ENCODE measurements at places on chromosomes 2 and 18. TPM values are rescaled to one million over a fixed set of nuclear protein-coding genes. Genes with fewer than 3 reads are reported as not detected.
A peak's percentile ranks its signal among the peaks of the same experiment; 100 is the strongest.

GRCh38 chr2:208195531-208195930 lies 5.7 kb upstream of the C2orf80 start:
- no peak for DNase-seq

GRCh38 chr2:8573234-8573941 lies 108.5 kb upstream of the ID2 start:
- no peak for DNase-seq

DNA sequence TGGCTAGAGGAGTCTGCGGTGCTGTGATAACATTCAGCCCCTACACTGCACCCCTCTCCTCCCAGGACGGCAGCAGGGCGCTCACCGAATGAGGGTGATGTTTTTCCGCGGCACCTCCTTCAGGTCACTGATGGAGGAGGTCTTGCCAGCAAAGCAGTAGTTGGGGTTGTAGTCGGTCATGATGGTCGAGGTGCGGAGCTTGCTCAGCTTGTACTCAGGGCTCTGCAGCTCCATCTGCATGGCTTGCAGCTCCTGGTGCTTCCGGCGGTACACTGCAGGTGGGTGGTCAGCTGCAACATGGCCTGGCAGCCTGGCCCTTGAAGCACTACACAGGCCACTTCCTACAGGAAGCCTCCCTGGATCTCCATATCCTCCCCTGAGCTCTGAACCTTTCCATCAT lies 108.0 kb downstream of the CLIP4 start:
- no peak for DNase-seq

GRCh38 chr2:199966405-199966804 lies 11.0 kb downstream of the MAIP1 start:
- no peak for DNase-seq

DNA sequence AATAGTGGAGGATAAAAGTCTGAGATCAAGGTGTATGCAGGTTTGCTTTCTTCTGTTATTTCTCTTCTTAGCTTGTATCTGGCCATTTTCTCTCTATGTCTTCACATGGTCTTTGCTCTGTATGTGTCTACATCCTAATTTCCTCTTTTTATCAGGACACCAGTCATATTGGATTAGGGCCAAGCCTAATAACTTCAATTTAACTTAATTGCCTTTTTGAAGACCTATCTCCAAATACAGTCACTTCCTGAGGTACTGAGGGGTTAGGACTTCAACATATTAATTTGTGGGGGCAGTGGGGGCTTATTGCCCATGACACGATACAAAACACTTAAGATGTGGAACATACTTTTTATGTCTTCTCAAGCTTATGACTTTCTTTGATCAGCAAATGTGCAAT lies 632.9 kb upstream of the CELF4 start:
- no peak for DNase-seq

DNA sequence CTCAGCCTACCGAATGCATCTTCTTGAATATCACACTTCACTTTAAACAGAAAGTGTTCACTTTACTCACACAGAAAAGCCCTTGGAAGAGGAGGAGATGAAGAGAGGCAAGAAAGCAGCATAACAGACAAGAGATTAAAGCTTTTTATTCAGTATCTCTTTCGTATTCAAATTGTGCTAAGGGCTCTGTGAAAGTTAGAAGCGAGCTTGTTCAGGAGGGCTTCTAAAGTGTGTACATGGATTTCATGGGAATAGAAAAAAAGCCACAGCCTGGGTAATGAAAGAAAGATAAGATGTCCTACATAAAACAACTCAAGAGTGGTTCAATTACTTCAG lies 531.9 kb downstream of the TMEM182 start:
- DNase-seq: no peak

DNA sequence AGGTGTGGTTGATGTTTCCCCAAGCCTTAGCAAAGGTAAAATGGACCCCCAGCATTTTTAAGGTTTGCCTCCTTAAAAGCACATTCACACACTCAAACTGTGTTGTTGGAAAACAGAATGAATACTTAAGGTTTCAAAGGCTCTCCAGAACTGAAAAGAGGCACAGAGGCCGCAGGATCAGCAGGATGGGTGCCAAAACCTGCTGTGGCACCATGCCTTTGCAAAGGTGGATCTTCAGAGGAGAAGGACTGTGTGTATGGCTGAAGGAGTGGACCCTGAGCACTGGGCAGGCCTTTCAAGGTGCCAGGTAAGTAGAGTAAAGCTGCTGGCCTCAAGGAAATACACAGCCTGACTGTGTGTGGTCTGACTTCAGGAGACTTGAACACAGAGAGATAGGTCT lies 127.3 kb downstream of the XRCC5 start:
- DNase-seq: no peak

GRCh38 chr2:235170536-235171521 lies 219.0 kb downstream of the SH3BP4 start:
- peak; percentile 15 for DNase-seq

The TFCP2L1 gene
- polyA plus RNA-seq: 63.5 TPM

The CRACDL gene
- 2.5 TPM for polyA plus RNA-seq
